EH (cell line): ENCODE measurements at places on chromosomes 7 and 10.

DNA sequence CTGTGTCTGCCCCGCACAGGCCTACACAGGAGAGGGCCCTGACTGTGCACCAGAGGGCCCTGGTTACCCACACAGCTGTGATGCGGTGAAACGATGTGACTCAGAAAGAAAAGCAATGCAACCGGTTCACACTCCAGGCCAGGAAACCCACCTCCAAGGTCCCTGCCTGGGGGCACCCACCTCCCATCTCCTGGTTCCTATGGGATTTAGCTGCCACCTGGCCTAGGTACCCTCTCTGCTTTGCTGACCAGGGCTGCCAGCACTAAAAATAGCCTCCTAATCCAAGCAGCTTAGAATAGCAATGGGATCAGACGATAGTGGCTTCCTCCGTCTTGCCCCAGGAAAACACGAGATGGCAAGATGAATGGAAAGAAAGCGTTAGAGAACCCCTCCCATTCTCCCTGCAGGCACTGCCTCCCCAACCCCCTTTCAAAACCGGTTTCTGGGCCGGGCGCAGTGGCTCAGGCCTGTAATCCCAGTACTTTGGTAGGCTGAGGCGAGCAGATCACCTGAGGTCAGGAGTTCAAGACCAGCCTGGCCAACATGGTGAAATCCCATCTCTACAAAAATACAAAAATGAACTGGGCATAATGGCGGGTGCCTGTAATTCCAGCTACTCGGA, 12.4 kb downstream of the RBP3 start:
- DNase-seq: no peak

- DNase-seq: peak; percentile 15
Measured at GRCh38 chr10:68924593-68924992, 23.5 kb downstream of the DDX50 start.

DNA sequence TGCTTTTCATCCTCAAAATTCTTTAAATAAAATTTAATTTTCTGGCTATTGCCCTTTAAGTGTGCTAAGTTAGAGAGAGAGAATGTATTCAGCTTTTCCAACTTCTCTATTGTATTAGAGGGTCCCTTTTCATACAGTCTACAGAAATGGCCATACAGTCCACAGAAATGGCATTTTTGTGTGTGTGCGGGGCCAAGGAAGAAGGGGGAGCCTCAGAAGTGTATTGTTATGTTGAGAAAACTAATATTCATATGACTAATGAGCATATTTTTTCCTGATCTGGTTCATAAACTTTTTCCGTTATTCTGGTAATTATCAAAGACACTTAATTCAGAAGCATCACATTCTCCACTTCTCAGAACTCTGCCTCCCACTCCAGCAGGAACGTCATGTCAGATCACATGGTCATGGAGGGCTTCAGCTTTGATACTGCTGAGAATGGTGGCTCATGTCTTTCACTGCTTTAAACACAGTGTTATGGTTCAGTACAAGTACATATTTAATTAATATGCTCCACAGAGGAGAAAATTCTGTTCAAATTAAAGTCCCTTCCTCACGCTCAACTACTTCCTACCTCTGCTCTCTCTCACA, 37.1 kb downstream of the ELMO1 start:
- DNase-seq: no peak

DNA sequence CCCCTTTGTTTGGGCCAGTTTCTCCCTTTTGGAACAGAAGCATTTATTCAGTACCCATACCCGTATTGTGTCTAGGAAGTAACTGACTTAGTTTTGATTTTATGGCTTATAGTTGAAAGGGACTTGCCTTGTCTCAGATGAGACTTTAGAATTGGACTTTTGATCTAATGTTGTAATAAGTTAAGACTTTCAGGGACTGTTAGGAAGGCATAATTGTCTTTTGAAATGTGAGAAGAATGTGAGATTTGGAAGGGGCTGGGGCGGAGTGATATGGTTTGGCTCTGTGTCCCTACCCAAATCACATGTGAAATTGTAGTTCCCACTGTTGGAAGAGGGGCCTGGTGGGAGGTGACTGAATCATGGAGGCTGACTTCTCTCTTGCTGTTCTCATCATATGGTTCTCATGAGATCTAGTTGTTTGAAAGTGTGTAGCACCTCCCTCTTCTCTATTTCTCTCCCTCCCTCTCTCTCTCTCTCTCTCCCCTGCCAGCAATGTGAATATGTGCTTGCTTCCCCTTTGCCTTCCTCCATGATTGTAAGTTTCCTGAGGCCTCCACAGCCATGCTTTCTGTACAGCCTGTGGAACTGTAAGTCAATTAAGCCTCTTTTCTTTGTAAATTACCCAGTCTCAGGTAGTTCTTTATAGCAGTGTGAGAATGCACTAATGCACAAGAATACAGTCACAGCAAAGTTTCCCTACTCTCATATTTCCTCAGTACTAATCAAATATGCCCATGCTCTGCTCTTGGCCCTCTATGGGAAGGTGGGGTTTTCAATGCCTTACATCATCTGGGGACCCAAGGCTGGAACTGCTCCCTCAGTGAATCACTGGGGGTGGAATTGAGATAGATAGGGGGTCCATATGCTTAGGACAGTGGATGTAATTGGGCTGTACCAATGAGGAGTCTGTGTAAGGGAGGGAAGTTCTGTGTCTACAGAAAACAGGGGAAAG, 17.2 kb upstream of the AKR1C1 start:
- DNase-seq: no peak

GRCh38 chr7:35819954-35820703, 19.3 kb downstream of the SEPTIN7 start:
- no peak for DNase-seq

DNA sequence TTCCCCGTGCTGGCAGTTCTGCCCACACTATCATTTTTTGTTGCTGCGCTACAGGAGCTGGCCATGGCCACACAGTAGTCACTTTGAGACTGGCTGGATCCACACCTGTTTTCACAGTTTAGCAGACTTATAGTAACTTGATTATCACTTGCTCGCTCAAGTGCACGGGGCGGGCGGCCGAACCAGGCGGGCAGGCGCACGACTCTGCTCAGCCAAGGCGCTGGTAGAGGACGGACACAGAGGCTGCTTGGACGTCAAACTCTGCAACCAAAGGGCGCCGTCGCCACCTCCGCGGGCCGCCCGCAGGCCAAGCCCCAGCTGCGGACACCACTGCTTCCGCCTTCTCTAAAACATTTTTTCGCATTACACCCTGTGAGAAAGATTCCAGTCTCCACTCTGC, 38.4 kb upstream of the PHYHIPL start:
- DNase-seq: no peak

DNA sequence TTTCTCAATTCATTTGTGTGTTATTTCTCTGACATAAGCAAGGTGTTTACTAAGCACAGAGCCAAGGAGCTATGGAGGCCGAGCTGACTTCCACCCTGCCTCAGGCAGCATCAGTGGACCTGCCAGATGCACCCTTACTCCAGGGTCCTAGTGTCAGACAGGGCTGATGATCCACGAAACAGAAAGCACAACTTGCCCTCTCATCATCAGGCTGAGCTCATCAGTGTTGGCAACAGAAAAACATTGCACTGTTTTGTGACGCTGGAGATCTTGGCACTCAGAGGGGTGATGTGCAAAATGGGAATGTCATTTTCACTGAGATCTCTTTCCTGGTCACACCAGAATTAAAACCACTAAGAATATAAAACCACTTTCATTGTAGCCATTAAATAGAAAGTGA, 201.8 kb downstream of the GLI3 start:
- no peak for DNase-seq

DNA sequence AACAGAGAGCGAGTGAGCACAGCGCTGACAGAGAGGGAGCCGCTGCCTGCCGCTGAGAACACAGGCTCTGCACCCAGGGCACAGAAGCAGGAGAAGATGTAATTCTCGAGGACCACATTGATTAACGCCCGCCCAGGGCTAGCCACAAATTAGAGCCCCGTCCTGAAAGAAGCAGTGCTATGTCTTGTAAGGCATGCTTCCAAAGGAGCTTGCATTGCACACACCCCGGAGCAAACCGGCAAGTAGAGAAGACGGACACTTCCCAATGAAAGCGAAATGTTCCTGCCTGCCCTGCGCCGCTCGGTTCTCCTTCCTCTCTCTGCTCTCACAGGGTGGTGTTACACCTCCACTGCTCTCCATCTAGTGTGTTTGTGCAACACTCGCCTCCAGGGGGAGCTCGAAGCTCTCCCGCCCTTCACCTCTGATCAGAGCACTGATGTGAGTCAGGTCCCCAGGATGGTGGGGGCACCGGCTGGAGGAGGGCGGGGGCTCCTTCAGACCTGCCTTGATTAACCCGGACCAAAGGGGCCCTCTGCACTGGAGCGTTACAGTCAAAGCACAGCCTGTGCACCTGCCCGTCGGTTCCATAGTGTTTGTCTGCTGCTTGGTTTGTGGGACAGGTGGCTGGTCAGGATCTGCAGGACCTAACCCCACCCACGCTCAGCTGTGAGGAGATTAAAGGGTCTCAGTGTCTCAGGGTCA, 316.5 kb downstream of the ADARB2 start:
- no peak for DNase-seq
